ENCODE measurements at places on chromosomes 7 and 10.

DNA sequence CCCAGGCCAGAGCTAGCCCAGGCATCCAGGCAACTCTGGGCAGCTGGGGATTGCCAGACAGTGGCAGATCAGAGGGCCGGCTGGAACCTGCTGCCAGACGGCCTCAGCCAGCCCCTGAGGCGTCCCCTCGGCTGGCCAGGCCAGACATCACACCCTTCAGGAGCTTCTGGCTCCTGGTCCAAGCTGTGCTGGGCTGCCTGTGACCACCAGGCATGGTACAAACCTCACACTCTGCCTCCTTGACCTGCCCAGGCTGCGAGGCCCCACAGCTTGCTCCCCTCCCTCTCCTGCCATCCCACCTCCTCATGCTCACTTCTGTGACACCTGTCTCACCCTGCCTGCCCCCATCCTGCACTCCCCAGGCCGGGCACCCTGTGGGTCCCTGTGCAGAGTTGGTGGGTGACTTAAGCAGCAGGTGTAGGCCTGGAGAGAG, 5.7 kb downstream of the DEPP1 start:
- DNase-seq: no peak

- peak; percentile 47 for DNase-seq
These were observed 613 bp downstream of the MAPK8 start for GRCh38 chr10:48306870-48307710.

DNA sequence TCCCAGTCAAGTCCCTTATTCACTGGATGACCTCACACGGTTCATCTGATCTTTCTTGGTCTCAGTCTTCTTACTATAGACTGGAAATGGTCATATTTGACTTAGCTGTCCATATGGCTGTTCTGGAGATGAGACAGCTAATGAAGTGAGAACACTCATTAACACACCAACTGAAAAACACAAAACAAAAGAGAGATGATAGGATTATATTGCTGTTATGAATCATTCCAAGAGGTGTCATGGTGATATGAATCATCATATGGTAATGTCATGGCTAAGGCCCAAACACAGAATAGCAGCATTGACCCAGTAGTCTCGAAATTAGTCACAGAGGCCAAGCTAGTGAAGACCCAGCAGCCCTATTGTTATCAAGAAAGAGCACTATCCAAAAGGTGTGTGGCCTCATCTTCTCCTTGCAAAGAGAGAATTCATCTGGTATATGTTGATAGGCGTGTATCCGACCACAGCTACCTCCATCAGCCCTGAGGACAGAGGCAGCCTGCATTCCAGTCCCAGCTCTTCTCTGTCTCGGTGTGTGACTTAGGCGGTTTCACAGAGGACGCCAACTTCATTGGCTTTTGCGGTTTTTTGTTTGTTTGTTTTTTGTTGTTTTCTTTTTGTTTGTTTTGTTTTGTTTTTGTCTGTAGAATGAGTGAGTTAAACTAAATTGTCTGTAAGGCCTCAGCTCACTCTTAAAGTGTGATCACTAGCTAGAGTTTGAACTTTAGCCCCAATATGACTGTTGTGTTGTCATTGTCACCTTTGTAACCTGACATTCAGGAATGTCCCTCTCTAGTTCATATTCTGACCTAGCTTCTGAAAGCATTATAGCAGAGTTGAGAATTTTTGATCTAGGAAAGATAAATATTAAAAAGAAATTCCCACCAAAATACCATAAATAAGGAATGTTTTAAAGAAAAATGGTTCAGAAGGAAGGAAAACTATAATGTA, 97.4 kb upstream of the PDCD4 start:
- DNase-seq: peak; percentile 11

GRCh38 chr7:78125884-78126283, 327.3 kb downstream of the PHTF2 start:
- no peak for DNase-seq

DNA sequence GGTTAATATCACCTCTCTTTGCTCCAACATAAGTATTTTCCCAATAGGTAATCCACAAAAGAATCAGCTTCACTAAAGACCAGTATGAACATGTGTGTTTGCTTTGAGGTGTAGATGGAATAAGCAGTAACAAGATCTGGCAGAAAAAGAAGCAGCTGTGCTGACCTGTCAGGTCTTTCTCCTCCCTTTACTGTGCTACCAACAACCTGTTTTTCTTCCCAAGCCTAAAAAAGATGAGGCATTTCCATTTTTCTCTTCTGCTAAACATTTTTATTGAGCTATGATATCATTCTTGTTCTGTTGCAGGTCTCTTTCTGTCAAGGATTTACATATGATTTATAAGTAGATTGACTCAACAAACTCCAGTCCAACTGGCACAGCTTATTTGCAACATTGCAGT, 315.2 kb upstream of the GLI3 start:
- no peak for DNase-seq

- no peak for DNase-seq
These were observed 44.9 kb downstream of the PPP1R3C start for GRCh38 chr10:91587710-91588638.

DNA sequence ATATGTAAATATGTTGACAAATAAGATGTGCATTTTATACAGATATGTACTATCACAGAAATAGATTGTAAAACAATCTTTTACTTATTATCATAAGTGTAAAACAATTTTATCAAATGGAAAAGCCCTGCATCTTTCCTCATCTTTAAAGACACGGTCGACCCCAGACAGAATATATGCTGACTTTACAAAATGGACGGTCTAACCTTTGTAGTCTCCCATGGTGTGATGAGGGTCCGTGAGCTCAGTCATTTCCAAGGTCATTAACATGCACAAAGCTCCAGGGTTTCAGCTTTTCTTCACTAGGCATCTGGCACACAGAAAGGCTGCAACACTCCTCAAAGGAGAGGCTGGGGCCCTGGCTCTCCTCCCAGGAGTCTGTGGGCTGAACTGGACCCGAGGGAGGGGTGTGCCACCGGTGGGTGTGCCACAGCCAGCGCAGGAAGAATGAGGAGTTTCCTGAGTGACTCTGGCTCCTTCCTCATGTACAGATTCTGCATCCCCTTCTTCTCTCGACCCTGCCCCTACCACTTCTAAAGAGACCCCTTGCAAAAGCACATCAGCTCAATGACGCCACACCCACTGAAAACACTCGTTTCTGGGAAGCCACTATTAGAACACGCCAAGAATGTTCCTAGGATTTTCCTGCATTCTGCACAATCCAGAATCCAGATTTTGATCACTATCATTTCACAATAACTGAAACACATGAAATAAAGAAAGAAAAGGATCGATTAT, 26.2 kb upstream of the ABLIM1 start:
- no peak for DNase-seq

- DNase-seq: no peak
These were observed 131.8 kb downstream of the ADK start for GRCh38 chr10:74282848-74283210.

- no peak for DNase-seq
These were observed 310.0 kb downstream of the PPP1R3A start for GRCh38 chr7:113608782-113609181.

DNA sequence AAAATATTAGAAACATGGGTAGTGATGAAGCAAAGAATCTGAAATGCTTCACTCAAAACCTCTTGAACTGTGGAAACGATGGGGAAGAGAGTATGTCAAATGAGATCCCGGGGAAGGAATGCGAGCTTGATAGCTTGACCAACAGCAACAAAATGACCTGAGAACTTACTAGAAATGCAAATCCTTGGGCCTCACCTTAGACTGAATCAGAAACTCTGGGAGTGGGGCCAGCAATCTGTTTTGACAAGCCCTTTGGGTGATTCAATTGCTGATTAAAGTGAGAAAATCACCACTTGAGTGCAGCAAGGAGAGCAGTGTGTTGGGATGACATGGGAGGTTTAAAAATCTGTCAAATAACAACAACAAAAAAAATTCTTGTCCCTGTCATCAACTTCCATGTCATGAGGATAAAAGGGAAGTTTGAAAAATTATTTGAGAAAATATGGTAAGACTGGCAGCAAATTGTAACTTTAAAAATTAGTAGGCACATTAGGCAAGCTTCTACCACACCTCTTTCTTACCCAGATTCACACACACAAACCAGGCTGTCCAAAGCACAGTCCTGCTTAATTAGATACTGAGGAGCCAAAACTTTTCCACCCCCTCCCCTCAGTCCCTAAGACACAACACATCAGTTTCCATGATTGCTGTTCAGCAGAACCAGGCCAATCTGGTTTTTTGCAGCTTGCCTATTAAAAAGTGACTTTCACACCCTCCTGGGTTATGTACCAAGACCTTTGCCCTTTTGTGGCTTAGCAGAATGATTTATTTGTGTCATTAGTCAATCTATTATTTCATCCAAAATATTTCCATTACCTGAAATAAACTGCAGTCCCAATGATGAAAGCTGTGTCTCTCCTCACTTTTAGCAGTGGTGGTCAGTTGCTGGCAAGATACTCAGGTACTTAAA, 15.6 kb downstream of the CALCR start:
- DNase-seq: no peak

GRCh38 chr7:58086871-58087535, 637.0 kb downstream of the ZNF716 start:
- no peak for DNase-seq

DNA sequence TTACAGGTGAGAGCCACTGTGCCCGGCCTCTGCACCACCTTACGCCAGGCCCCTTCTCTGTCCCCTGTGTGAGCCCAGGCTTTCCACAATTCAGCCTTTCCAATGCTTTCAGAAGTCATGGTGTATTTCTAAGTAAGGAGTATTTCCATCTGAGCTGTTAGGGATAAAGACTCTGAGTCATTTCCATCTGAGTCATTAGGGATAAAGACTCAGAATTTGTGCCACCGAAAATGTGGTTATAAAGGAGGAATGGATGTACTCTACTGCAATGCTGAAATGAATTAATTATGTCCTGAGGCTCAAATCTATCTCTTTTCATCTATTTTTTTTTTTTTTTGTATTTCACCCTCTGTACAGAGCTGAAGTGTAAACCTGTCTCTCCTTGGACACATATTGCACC, 84.0 kb downstream of the GATA3 start:
- no peak for DNase-seq

- no peak for DNase-seq
These were observed 93.7 kb upstream of the NMT2 start for GRCh38 chr10:15262036-15262713.

DNA sequence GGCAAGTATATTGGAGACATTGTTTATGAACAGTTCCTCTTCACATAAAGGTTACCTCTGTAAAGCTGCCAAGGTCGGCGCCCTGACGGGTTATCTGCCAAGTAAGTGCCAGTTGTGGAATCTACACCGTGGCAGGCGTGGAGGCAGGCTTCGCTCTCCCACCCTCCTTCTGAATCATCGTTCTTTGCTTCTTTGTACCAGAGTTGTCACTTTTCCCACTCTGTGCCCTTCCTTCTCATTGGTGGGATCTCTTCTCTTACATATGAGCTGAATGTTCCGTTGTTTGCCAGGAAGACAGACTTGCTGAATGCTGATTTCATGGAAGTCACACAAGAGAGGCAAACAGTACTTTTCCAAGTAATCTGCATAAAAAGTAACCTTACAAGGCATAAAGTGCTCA, 40.6 kb upstream of the PTPRZ1 start:
- no peak for DNase-seq

DNA sequence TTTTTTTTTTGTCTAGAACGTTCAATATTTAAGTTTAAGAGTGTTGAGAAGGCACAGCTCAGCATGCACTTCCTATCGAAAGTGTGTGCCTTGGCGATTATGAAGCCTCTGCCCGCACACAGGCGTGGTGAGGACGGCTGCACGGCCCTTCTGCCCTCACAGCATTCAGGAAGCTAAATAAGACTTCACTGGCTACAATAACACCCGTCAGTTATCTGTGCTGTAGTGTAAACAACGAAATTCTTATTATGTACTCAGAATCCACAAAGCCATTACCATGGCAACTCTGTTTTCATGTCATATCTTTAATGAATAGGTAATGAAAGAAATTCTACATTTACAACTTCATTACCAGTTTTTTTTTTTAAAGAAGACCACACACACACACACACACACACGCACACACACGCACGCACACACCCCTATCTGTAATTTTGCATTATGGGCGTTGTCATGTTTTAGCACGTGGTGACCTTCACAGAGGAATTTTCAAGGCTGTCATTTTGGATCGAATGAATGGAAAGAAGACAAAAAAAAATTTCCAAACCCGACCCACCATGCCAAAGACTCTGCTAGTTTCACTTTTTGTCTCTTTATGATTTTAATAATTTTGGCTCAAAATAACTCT, 254.8 kb upstream of the CTBP2 start:
- DNase-seq: no peak

DNA sequence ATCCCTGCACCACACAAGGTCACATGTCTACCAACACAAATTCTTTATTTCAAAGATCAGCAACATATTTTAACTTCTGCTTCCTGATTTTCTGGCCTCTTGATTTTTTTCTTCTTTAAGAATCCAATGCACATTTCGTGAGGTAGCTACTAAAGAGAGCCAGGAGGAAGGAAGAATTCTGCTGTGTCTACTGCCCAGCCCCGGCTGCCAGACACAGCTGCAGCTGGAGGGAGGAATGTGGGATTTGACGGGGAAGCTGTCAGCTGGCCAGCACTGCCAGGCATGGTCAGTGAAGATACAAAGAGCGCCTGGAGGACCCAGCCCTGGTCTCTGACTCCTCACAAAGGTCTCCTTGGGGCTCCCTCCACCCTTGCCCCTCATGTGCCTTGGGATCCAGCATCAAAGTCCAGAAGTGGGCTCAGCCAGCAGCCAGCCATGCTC, 6.9 kb upstream of the AOC1 start:
- DNase-seq: no peak

- no peak for DNase-seq
These were observed 71.7 kb downstream of the TEX36 start for GRCh38 chr10:125611216-125611615.

- no peak for DNase-seq
These were observed 35.8 kb downstream of the ZFAND2A start for GRCh38 chr7:1124164-1124563.
